ENCODE measurements at places on chromosomes 4 and X. TPM values are rescaled to one million over a fixed set of nuclear protein-coding genes. Genes with fewer than 3 reads are reported as not detected.

DNA sequence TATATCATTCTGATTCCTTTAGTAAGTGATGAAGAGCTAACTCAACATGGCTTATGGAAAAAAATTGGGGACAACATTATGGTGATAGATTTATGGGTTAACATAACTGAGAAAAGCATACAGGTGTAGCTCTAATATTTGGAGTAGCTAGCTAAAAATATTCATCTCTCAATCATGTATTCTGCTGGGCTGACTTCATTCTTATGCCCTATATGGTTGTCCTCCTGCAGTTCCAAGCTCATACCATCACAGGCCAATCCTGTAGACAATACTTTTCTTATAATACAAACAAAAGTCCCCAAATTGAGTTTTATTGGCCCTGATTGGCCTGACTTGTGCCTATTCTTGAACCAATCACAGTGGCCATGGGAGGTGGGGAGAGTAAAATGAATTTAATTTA, 6.7 kb upstream of the FAM241A start:
- no peak overlapping the region for H3K4me3 ChIP-seq
- no peaks in the 10 kb centered on the region for H3K4me1 ChIP-seq
- DNase-seq: no peak
- H3K27me3 ChIP-seq: no peaks in the 10 kb centered on the region

- H3K36me3 ChIP-seq: no peaks in the 10 kb centered on the region
- no peaks in the 10 kb centered on the region for H3K4me1 ChIP-seq
- no peak overlapping the region for H3K4me3 ChIP-seq
- no peak overlapping the region for H3K27ac ChIP-seq
- DNase-seq: no peak
These were observed 124.5 kb downstream of the CFAP299 start for GRCh38 chr4:80459918-80460473.

- no peak for DNase-seq
- H3K4me1 ChIP-seq: no peaks in the 10 kb centered on the region
- no peak overlapping the region for H3K4me3 ChIP-seq
- H3K36me3 ChIP-seq: no peaks in the 10 kb centered on the region
- no peaks in the 10 kb centered on the region for H3K27me3 ChIP-seq
These were observed 50.0 kb downstream of the SLC39A8 start for GRCh38 chr4:102295153-102295862.

- H3K36me3 ChIP-seq: no peaks in the 10 kb centered on the region
- DNase-seq: no peak
- H3K4me1 ChIP-seq: peaks cover 13% of the 10 kb centered on the region
- no peak overlapping the region for H3K27ac ChIP-seq
- no peak overlapping the region for H3K4me3 ChIP-seq
These were observed 8.8 kb downstream of the THAP9 start for GRCh38 chr4:82909326-82909725.

The TEX13D gene
- not detected for total RNA-seq

DNA sequence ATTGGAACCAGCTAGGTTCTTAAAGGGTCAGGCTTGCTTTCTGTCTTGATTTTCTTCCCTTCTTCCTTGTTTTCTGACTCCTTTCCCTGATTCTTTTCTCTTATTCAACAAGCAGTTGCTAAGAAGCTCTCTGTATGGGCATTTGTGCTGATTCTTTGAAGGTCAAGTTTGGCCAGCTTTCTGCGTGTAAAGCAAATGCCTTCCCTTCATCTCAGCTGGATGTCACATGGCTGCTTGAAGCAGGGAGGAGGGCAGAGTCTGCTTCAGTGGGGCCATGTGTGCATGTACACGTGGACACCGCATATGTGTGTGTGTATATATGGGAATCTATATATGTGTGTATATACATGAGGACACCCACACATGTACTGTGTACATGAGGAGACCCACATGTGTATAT, 139.9 kb upstream of the ATP6AP2 start:
- H3K27me3 ChIP-seq: no peaks in the 10 kb centered on the region
- H3K4me3 ChIP-seq: no peak overlapping the region
- H3K4me1 ChIP-seq: no peaks in the 10 kb centered on the region
- H3K36me3 ChIP-seq: no peaks in the 10 kb centered on the region
- no peak overlapping the region for H3K27ac ChIP-seq

The P2RY4 gene
- not detected for total RNA-seq

GRCh38 chrX:73987166-73987565, 316.8 kb upstream of the ZCCHC13 start:
- H3K4me1 ChIP-seq: no peaks in the 10 kb centered on the region
- H3K27ac ChIP-seq: no peak overlapping the region
- no peak for DNase-seq
- no peak overlapping the region for H3K4me3 ChIP-seq

- H3K4me1 ChIP-seq: peaks cover 76% of the 10 kb centered on the region
- no peaks in the 10 kb centered on the region for H3K36me3 ChIP-seq
- DNase-seq: no peak
- H3K27ac ChIP-seq: peak overlapping the region; percentile 100
These were observed 35.0 kb downstream of the AMMECR1 start for GRCh38 chrX:110282922-110283321.

GRCh38 chr4:24475756-24476155, 108.6 kb downstream of the DHX15 start:
- H3K27me3 ChIP-seq: peaks cover 5% of the 10 kb centered on the region
- H3K4me3 ChIP-seq: no peak overlapping the region
- no peaks in the 10 kb centered on the region for H3K36me3 ChIP-seq
- peaks cover 9% of the 10 kb centered on the region for H3K4me1 ChIP-seq

The MTTP gene
- not detected for total RNA-seq

GRCh38 chrX:42219231-42219630, 295.9 kb upstream of the CASK start:
- H3K27me3 ChIP-seq: no peaks in the 10 kb centered on the region
- no peak overlapping the region for H3K4me3 ChIP-seq
- H3K4me1 ChIP-seq: no peaks in the 10 kb centered on the region
- DNase-seq: no peak
- no peaks in the 10 kb centered on the region for H3K36me3 ChIP-seq
- no peak overlapping the region for H3K27ac ChIP-seq

The PWWP3B gene
- not detected for total RNA-seq

DNA sequence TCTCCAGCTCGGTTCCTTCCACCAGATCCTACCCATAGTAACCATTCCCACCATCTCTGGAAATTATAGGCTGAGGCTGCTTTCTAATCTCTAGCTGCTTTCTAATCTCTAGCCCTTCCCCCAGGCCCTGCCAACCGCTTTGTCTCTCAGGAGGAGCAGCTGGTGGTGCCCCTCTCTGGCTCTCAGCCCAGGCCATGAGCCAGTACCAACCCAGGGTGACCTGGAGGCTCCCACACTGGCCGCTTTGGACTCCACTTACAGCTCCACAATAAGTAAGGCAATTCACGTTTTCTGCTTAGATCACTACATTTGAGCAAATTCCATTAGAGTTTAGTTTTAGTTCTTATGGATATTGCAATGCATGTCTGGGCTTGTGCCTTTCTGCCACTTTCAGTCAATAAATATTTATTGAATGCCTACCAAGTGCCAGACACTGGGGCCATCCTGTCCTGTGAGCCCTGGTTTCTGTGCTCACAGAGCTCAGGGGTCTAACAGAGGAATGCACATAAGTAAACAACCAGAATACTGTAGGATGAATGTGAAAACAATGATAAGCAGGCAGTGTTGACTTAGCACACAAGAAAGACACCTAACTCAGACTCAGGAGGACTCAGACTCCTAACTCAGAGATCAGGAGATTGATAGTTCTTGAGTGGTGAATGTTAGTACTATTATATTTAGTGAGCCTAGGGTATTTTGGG, 38.9 kb downstream of the SMC1A start:
- H3K4me1 ChIP-seq: no peaks in the 10 kb centered on the region
- H3K27ac ChIP-seq: no peak overlapping the region
- DNase-seq: no peak
- no peaks in the 10 kb centered on the region for H3K27me3 ChIP-seq
- no peaks in the 10 kb centered on the region for H3K36me3 ChIP-seq
- H3K4me3 ChIP-seq: no peak overlapping the region

- no peak for DNase-seq
- H3K4me3 ChIP-seq: no peak overlapping the region
- H3K27ac ChIP-seq: no peak overlapping the region
- H3K4me1 ChIP-seq: no peaks in the 10 kb centered on the region
- no peaks in the 10 kb centered on the region for H3K36me3 ChIP-seq
These were observed 158.7 kb downstream of the ZNF674 start for GRCh38 chrX:46386511-46386910.

GRCh38 chr4:68708566-68708965, 38.1 kb upstream of the UGT2B15 start:
- DNase-seq: no peak
- H3K4me1 ChIP-seq: no peaks in the 10 kb centered on the region
- H3K36me3 ChIP-seq: no peaks in the 10 kb centered on the region
- no peak overlapping the region for H3K27ac ChIP-seq
